ENCODE measurements at places on chromosomes 11 and 22.

- DNase-seq: no peak
Measured at GRCh38 chr11:73091521-73092305, 50.4 kb downstream of the FCHSD2 start.

- DNase-seq: no peak
Measured at GRCh38 chr11:17768547-17768946, 34.0 kb downstream of the KCNC1 start.

GRCh38 chr22:23715806-23716375 is 25.1 kb downstream of the RGL4 start:
- DNase-seq: no peak

GRCh38 chr11:77677138-77677537 is 39.5 kb upstream of the CLNS1A start:
- DNase-seq: no peak

GRCh38 chr11:28773606-28774005 is 665.4 kb downstream of the METTL15 start:
- DNase-seq: no peak

GRCh38 chr22:39612811-39613548 is 42.4 kb downstream of the CACNA1I start:
- no peak for DNase-seq
